ENCODE measurements at places on chromosomes 4 and X.

DNA sequence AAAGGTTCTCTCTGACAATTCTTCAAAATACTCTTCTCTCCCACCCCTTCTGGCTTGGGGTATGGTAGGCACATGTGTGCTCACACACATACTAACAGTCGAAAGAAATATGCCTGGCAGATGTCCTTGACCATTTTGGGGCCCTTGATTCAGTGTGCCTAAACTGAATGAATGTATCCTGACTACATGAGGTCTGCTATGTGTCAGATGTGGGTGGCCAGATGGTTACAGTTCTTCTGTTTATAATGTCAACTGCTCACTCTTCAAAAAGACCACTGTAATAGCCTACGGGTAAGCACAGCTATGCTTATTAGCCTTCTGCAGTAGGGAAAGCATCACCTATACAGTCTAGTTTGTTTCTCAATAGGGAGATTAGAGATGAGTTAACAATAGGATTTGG lies 63.7 kb upstream of the VEGFC start:
- DNase-seq = no peak

DNA sequence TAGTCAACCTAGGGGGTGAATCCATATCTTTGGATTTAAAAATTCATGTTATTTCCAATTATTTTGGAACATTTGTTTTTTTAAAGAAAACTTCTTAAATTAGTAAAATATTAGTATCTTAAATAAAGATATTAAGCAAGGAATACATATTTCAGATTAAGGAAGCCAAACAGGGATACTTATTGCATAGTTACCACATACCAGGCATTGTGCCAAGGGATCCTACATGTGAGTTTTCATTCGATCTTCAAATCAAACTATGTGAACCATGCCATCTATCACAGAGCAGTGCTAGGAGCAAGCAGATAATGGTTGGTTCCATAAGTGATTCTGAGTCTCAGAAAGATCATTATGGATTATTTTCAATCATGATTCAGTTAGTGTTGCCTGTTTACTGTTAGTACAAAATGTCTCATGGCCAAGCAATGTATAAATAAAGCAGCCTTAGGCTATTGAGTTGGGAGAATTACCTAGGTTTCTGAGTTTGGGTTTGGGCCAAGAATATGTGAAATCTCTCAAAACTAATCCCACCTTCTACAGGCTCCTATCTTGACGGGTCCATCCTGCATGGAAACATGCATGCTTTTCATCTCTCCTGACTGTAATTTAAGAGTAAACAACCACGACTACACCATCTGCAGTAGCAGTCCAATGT lies 176.7 kb downstream of the NPFFR2 start:
- no peak for DNase-seq

DNA sequence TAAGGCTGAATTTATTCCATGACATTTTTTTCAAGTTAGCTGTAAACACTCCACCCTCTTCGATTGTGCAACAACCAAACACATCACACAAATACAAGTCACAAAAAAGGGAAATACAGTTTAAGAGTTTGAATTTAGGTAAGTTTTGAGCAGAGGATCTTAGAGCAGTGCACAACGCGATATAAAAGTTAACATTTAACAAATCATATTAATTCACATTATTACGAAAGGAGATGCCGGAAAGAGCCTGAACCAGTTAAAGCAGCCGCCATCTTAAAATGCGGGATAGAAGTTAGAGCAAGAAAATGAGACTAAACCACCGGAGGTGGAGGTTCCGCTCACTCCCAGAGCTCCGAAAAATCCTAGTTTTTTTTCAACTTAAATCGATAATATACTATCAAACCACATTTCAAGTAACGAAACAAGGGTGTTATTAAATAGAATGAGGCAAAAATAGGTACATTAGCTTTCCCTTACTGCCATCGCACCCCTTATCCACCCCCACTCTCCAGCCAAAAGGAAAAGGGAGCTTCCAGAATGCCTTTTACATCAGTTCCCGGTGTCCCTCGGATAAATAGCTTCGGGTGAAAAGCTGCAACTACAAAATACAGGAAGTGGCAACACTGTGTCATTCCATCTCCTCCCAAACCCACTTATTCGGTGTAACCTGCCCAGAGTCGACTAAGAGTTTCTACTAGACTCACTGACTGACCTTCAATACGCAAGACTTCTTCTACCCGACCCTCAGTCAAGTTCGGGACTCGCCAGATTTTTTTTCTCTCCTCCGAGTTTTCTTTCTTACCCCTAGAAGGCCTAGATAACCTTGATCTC lies 1.9 kb downstream of the UBE2D3 start:
- DNase-seq = no peak

GRCh38 chrX:130788786-130789581 lies 114.0 kb downstream of the ENOX2 start:
- DNase-seq = no peak

DNA sequence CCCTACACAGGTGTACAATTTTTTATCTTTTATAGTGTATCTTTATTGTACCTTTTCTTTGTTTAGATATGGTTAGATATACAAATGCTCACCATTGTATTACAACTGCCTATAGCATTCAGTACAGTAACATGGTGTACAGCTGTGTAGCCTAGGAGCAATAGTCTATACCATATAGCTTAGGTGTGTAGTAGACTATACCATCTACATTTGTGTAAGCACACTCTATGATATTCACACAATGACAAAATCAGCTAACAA lies 80.3 kb downstream of the FAM13A start:
- no peak for DNase-seq

GRCh38 chr4:70179811-70180210 lies 15.7 kb upstream of the ODAM start:
- DNase-seq = no peak
